ENCODE measurements at places on chromosomes 2 and 18.

- DNase-seq, result no peak
Measured at GRCh38 chr2:105597806-105598803, 146.6 kb upstream of the NCK2 start.

- DNase-seq, result no peak
Measured at GRCh38 chr2:225998653-225999052, 599.1 kb downstream of the NYAP2 start.

GRCh38 chr2:229713371-229714079 is 830 bp downstream of the DNER start:
- no peak for DNase-seq

GRCh38 chr2:223196331-223196730 is 144.3 kb downstream of the KCNE4 start:
- no peak for DNase-seq

DNA sequence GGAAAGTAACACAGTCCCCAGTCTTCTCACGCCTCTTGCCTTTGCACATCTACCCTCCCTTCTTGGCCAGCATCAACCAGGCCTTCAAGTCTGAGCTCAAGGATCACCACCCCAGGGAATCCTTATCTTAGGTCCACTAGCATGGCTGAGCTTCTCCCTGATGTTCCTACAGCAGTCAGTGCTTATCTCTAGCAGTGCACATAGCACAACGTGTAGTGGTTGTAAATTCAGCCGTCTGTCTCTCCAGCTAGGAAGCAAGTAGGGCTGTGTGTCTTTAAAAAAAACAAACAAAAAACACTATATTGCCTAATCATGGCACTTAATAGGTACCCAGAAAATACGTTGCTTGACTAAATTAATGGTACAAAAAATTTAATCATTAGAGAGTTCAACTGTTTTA is 29.2 kb downstream of the KCNG3 start:
- DNase-seq, result no peak

GRCh38 chr18:74715306-74715705 is 117.6 kb downstream of the ZNF407 start:
- DNase-seq, result no peak

DNA sequence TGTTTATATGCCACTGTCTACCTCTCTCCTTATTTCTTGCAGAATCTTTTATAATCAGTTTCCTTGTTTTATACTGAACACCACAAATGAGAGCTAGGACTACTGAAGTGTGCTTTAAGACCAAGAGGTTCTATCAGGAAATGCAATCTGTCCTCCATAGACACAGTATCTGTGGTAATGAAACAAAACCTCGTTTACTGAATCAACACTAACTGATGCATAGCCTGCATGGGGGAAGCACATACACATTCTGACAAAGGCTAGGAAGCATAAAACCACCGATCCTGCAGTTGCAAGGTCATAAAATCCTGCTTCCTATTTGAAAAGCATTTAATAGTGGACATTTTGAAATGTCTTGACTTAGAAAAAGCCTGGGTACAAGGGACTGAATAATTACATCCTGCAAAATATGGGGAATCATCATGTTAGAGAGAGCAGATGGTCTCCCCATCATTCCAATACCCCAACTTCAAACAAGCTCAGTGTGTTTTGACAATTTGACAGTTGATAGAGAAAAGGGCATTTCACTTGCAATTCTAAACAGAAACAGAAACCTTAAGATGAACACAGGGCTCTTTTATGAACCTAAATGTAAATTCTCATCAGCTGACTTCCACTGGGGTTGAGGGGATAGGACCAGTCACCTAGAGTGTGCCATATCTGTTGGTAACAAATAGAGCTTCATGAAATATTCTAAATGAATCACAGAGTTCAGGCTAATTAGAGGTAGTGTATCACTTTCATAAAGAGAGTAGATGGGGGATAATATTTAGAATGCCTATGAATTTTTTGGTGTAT is 1845.6 kb upstream of the PIK3C3 start:
- DNase-seq, result no peak

Measured in stimulated activated CD8-positive, alpha-beta memory T cell treated with anti-CD3 and anti-CD28 coated beads, Interleukin-15, amount 100 ng/mL, for 24 hours (primary cell).